ENCODE measurements at places on chromosomes 12 and 14.

DNA sequence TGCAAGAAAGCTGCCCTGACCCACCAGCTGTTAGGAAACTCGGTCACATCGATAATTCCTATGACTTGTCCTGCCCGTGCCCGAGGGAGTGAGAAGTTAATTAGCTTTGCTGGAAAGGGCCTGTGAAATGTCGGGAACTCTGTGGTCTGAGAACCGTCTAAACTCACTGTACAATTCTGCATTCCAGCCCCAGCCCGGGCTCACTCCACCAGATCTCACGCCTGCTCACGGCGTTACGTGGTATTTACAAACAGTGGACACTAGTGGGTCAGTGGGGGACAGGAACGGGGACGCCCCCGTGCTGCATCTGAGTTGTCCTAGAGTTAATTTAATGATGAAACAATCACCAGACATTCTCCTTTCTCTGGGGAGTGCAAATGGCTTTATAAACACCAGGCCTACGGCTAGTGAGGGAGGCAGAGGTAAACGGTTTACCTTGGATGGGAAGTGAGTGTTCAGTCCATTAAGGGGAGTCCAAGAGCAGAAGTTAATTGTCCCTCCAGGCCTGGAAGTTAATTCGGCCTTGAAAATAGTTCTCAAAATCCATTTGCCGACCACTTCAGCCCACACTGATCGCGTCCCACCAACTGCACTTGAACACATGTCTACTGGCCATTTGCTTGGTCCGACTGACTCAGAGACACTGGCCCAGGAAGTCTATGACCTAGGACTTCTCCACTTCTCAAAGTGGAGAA is 93.5 kb upstream of the MED13L start:
- DNase-seq, result no peak

DNA sequence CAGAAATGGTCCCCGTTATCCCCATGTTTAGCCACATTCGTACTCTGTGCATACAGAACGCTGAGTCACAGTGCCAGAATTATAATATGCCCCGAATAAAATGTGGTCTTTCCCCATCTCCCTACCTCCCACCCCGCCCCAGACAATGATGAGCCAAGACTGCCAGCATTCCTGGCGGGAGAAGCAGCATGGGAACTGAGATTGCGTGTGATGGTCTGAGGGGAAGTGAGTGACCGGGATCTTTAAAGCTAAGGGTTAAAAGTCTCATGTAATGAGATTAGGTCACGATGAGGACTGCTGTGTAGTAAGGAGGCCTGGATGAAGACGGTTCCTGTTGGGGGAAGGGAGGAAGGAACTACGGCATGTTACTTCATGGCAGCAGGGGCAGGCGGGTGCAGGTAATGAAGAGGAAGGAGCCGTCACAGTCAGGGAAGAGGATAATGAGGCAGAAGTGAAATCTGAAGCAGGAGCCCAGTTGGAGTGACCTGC is 243.3 kb upstream of the FKBP4 start:
- no peak for DNase-seq

DNA sequence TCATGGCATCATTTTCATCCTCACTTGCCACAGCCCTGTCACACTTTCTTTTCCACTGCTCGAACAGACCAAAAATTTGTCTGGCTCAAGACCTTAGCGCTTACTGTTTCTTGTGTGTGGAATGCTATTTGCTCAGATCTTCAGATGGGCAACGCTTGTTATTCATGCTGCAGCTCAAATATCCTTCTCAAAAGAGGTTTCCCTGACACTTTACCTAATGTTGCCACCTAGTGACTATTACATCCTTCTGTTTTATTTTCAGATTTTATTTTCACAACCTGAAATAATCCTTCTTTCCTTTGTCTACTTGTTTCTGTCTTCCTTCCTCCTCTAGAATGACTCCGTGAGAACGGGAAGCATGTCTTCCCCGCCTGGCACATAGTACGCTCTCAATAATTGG is 5.6 kb downstream of the FBXO33 start:
- no peak for DNase-seq

GRCh38 chr12:62301799-62302133 is 41.6 kb downstream of the USP15 start:
- no peak for DNase-seq

DNA sequence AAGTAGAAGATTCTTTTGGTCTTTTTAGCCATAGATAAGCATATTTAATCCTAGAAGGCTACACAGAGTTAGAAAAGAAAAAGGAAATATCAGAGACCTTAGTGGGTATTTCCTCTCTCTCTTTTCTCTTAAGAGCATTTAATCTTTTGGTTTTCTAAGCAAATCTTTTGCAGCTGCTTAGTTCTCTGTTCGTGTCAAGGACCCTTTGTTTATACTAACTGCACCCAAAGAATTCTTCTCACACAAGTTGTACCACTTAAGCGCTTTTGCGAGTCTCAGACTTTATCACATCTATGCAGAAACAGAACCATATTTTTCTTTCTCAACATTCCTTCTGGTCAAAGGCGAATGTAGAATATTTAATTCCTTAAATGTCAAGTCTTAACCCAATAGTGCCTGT is 17.9 kb upstream of the NID2 start:
- DNase-seq, result no peak

GRCh38 chr12:124626971-124627411 is 59.6 kb upstream of the NCOR2 start:
- DNase-seq, result no peak

DNA sequence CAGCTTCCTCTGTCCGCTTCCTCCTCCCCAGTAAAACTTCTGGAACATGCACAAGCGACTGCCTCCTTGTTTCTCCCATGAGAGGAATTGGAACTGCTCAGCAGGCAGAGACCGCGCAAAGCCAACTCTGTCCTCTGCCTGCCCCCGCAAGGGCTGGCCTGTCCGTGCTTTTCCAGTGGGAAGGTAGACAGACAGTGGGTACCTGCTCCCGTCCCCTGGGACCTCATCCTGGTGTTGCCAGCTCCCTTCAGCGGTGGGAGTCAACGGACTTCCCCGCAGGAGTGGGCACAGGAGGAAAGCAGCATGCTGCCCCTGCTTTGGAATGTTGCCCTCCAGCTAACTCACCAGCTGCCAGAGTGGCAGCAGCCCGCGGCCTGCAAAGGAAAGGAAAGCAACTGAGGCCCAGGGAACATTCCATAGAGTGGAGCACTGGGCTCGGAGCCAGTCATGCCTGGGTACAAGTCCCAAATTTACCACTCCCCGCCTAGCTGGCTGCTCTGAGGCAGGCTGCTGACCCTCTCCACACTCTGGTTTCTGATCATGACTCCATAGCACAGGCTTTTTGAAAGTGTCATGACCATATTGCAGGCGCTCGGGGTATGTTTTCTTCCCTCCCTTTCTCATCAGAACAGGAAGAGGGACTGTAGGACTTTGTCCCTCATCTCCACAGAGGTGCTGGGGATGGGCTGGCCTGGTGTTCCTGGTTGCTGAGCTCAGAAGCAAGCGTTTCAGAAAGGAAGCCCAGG is 89.2 kb upstream of the CLMN start:
- DNase-seq, result no peak

GRCh38 chr12:64744422-64745258 is 14.6 kb downstream of the GNS start:
- DNase-seq, result no peak
